ENCODE measurements at places on chromosomes 16 and 17. TPM values are rescaled to one million over a fixed set of nuclear protein-coding genes. Genes with fewer than 3 reads are reported as not detected.

DNA sequence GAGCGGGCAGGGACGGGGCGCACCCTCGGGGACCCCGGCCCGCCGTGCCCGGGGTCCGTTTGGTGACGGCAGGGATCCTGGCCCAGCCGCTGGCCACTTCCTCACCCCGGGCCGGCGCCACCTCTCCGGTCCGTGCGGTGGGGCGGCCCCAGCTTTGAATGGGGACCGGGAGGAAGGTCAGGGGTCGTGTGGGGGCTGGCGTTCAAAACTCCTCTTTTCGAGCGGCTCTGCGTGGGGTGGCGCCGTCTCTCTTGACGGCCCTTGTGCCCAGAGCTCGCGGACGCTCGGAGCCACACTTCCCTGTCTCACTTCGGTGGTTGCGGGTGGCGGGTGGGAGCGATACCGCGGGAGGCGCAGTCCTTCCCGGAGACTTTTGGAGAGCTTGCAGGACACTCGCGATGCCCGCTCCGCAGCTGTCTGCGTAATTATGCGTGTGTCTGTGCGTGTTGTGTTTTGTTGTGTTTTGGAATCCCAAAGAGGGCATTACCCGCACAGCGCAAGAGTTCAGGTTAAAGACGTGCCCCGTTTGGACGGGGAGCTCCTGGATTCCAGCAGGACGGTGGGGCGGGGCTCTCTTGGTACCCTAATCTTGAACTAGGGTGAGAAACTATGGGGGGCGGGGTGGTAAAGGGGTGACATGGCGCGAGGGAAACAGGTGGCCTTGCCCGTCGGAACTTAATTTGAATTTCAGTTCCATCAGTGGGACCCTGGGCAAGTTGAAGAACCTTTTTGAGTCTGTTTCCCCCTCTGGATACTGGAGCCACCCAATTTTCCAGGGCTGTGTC, 637 bp downstream of the PLCG2 start:
- no peak for DNase-seq

DNA sequence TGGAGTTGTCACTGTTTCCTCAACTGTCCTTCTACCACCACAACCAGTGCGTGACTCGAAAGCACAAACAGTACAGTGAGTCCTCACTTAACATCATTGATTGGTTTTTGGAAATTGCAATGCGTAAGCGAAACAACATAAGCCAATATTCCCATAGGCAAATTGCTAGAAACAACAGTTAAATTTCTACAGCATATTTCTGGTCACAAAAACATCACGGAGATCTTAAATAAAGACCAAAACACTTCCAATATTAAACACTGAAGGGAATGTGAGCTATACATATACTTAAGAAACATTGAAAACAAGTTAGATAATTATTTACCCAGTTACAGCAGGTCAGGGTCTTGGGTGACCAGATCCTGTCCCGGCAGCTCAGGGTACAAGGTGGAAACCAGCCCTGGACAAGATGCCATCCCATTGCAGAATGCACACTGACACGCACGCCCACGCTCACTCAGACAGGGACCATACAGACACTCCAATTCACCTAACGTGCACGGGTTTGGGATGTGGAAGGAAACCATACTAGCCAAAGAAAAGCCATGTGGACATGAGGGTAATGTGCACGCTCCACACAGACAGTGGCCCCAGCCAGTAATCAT, 4.7 kb downstream of the SLC13A5 start:
- DNase-seq = no peak

DNA sequence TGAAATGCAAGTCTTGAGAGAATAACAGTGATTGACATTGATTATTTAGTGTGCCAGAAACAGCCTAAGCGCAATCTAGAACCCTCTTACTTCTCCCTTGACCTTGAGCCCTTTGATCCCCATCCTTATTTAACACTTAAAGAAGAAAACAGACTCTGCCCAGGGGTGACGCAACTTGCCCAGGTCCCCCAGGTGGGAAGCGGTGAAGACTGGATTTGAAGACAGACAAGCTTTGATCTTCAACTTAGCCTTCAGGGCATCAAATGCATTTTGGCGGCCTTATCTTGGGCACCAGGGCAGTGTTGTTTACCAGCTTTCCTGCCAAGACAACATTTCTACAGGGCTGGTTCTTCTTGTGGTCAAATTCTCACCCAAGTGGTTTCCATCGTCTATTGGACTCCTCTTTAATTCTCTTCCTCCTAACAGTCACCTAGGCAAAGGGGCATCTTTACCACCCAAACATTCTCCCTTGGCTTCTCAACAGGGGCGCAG, 8.9 kb upstream of the CIITA start:
- DNase-seq = no peak

DNA sequence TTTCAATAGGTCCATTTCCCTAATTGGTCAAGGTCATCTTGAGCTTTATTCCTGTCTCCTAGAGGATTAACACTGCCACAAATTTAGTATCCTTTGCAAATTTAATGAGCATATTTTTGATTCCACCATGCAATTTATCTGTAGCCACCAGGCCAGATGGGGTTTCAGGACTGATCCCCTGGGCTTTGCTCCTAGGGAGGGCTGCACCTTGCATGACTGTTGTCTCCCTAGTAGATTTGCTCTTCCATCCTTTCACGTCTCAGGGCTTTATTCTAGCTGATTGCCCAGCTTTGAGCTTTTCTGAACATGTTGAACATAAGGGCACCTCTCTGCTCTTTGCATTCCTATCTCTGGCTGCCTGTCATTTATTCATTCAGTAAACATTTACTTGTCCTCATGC, 7.7 kb upstream of the KCNH6 start:
- no peak for DNase-seq

GRCh38 chr16:65725156-65725845, 603.4 kb upstream of the CDH11 start:
- no peak for DNase-seq

The RNF167 gene
- 68.2 TPM for polyA plus RNA-seq

The ORAI3 gene
- 8.1 TPM for polyA plus RNA-seq

The TNS4 gene
- polyA plus RNA-seq = not detected

GRCh38 chr16:50802000-50802399, 60.1 kb downstream of the CYLD start:
- no peak for DNase-seq

The ANKFN1 gene
- 0.99 TPM for polyA plus RNA-seq

DNA sequence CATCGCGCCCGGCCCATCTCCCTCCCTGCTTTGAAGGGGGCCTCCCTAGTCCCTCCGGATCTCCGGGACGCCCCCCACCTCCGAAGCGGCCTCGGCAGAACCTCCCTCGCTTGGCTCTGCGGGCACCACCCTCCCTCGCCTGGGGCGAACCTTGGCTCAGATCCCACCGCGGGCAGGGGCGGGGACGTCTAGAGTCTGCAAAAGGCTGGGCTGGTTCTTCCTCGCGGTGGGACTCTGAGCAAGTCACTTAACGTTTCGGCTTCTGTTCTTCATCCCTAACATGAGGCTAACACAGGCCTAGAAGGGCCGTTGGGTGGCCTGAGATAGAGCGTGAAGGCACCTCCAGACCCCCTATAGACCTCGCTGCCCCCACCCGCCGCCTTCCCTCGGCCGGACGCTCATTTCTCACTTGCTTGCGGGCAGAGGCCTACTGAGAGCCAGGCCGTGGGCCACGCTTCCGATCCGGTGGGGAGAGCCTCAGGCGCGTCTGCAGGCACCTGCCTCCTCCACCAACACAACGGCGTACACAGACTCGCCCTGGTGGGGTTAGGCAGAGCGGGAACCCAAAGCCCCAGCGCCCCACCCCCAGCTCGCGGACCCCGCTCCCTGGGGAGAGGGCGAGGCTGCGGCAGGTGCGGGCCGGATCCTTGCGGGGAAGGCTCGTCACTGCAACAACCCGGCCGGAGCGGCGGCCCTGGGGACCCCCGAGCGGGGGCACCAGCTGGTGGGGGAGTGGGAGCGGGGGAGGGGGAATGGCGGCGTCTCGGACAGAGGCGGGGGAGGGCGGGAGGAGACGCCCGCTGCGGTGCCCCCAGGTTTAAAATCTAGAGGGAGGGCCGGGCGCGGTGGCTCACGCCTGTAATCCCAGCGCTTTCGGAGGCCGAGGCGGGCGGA, 5.4 kb downstream of the MYO1C start:
- DNase-seq = no peak

- peak; percentile 34 for DNase-seq
Measured at GRCh38 chr17:55496094-55496881, 15.0 kb downstream of the SMIM36 start.

The ARHGAP44 gene
- 7.1 TPM for polyA plus RNA-seq

The KRTAP1-5 gene
- not detected for polyA plus RNA-seq

- DNase-seq = no peak
Measured at GRCh38 chr17:45036691-45037090, 14.7 kb downstream of the DCAKD start.

DNA sequence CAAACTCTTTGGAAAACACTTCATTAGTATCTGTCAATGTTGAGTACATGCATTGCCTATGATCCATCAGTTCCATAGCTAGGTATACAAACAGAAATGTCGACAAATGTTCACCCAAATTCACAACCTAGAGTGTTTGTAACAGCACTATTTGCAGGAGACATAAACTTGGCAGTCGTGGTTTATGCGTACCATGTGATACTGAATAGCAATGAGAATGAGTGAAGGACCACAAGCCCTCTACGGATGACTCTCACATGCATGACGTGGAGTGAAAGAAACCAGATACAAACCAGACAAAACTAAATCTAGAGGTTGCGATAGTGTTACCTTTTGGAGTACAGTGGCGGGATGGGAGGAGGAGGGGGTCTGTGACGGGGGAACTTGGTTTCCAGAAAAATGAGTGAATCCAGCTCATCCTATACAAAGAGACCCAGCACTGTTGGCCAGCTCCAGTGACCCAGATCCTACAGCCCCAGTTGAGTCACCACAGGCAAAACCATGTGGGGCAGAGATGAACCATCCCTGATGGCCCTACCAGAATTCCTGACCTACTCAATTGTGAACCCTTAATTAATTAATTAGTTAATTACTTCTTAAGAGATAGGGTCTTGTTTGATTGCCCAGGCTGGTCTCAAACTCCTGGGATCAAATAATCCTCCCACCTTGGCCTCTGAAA, 15.9 kb upstream of the ULK2 start:
- no peak for DNase-seq

DNA sequence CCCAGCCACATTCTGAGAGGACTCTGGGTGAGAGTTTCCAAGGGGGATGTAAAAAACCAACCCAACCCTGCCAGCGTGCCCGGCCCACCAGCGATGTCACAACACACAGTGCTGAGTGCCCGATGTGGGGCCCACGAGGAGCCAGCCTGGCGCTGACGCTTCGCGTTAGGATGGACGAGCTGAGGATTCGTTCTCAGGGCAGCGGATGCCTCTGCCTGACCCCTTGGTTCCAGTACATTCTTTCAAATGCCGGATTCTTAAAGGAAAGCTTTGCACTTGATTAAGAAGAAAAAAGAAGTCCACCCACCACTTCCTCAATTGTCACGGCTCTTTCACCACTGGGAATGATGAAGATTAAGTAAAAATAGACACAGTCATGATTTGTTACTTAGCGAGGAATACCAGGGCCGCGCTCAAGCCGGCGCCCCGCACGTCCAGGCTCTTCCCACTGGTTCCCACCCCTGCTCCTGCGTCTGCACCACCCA, 79.4 kb downstream of the IRF8 start:
- DNase-seq = no peak

DNA sequence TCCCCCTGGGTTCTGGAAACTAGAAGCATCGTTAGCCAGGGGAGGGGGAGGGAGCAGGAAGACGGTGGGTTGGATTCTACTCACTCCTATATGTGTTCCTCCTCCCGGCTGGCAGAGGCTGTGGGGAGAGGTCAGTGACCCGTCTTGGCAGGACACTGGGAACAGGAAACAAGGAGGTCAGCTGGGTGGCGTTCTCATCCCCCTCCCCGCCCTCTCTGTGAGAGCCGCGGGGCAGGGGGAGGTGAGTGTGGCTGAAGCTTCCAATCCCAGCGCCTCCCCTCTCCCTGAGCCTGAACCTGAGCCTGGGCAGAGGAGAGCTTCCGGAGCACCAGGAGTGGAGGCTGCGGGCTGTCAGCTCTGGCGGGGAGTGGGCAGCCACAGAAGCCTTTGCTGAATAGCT, 12.5 kb downstream of the GPRC5C start:
- DNase-seq = no peak

The BRIP1 gene
- polyA plus RNA-seq = 4.2 TPM

- peak; percentile 42 for DNase-seq
Measured at GRCh38 chr16:11078812-11079459, 134.6 kb downstream of the CLEC16A start.

The ZPBP2 gene
- polyA plus RNA-seq = 0.20 TPM

DNA sequence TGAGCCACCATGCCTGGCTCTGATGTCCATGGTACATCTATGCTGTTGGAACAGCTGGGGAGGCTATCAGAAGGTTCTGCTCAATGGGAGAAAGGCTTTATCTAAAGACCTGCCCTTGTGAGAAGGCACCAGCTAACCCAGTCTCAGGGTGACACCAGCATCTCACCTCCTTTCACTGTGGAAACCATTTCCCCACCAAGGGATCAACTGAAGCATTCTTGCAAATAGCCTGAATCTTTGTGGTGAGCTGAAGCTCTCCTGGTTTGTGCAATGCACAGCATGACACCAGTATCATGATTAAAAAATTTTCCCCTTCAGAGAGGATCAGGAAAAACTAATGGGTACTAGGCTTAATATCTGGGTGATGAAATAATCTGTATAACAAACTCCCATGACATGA, 5.1 kb downstream of the CCL18 start:
- no peak for DNase-seq

DNA sequence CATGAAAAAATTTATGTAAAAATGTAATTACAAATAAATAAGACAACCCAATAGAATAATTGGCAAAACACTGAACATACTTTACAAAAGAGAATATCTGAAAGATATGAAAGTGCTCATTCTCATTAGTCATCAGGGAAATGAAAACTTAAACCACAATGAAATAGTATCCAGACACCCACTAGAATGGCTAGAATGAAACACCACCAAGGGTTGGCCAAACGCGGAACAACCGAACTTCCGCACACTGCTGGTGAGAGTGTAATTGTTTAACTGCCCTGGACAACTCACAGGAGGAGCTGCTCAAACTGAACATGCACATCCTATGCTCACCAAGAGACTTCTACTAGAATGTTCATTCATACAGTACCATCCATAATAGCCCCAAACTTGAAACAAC, 5.8 kb upstream of the ZDHHC7 start:
- DNase-seq = no peak

The NPIPA2 gene
- not detected for polyA plus RNA-seq

GRCh38 chr17:67625971-67626370, 91.8 kb upstream of the NOL11 start:
- no peak for DNase-seq

The B9D1 gene
- polyA plus RNA-seq = 5.3 TPM

The PER1 gene
- polyA plus RNA-seq = 49.8 TPM

GRCh38 chr16:3509470-3509928, 8.7 kb downstream of the CLUAP1 start:
- DNase-seq = no peak

The ZACN gene
- polyA plus RNA-seq = 1.7 TPM

GRCh38 chr17:5942687-5943086, 127.5 kb upstream of the WSCD1 start:
- DNase-seq = no peak

GRCh38 chr16:30711712-30712111, 12.7 kb downstream of the SRCAP start:
- DNase-seq = no peak
